Neural crest cell (in vitro differentiated cells): ENCODE measurements at places on chromosomes 6 and 20. TPM values are rescaled to one million over a fixed set of nuclear protein-coding genes. Genes with fewer than 3 reads are reported as not detected.

DNA sequence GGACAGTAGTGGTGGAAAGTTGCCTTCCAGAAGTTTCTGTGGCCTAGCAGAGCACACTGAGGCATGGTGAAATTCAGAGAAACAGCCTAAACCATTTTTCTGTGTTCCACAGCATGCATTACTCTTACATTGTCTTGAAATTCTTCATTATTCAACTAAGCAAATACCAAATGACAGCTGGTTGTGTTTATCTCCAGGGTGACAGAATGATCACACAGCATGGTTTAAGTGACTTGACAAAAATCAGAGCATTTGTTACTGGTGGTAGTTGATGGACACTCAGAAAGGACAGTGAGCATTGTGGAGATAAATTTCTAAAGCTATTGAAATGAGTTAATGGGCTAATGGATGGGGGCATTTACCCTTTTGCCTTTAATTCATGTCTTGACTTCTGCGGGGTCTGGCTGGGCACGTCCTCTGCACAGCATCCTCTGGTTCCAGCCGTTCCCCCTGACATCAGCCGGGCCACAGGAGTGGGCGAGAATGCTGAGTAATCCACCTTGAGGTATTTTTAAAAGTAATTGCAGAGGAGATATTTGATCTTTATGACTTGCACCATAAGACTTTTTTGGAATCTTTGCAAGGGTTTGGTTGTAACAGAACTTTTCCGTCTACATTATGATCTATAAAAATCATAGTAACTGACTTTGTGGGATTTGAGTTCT, 78.9 kb upstream of the SCP2D1 start:
- H3K27ac ChIP-seq = no peak overlapping the region
- H3K4me1 ChIP-seq = peaks cover 12% of the 10 kb centered on the region
- no peak for DNase-seq
- no peaks in the 10 kb centered on the region for H3K36me3 ChIP-seq

- no peak for DNase-seq
- H3K27ac ChIP-seq = no peak overlapping the region
- peaks cover 19% of the 10 kb centered on the region for H3K4me1 ChIP-seq
- H3K27me3 ChIP-seq = no peaks in the 10 kb centered on the region
These were observed 188.0 kb downstream of the ARHGAP18 start for GRCh38 chr6:129521946-129522345.

- H3K27ac ChIP-seq = peak overlapping the region; percentile 99
- H3K36me3 ChIP-seq = no peaks in the 10 kb centered on the region
- peak; percentile 12 for DNase-seq
These were observed 351.2 kb downstream of the CDC5L start for GRCh38 chr6:44738601-44739146.

DNA sequence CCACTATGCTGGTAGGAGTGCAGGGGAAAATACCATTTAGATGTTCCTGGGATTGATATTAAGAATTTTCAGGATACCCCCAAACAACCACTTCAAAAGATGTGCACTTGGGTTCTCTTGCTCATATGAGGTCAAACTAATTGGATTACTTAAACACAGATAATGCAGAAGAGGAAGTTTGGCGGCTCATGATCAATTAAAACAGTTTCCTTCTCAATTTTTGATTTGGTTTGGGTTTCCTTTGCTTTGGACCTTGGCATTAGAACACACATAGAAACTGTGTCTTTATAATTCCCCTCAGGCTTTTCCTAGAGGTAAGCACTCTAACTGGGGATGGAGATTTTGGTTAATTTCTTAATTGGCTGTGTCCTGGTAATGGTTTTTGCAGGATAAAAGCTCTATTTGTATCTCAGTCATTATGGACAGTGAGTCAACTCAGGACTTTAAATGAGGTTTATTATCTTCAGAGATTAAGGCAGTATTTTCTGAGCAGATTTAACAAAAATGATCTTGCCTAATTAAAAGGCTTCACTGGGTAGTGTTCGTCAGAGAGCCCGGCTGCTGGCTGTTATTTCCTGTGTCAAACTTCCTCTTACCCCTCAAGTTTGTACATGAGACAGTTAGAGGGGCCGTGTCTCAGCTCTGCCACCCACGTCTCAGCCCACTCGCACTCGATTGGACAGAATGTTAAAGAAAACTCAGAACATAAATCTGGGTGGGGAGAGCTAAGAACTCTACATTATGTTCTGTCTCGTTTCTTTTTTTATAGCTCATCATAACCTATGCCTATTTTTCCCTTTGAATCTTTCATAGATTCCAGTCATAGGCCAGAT, 50.3 kb upstream of the PREP start:
- DNase-seq = no peak
- peak overlapping the region; percentile 65 for H3K27ac ChIP-seq
- H3K4me1 ChIP-seq = peaks cover 50% of the 10 kb centered on the region
- H3K4me3 ChIP-seq = peak overlapping the region; percentile 34
- no peaks in the 10 kb centered on the region for H3K27me3 ChIP-seq
- no peaks in the 10 kb centered on the region for H3K36me3 ChIP-seq

GRCh38 chr20:47782076-47782475, 3.2 kb downstream of the SULF2 start:
- H3K27ac ChIP-seq = no peak overlapping the region
- no peak for DNase-seq
- H3K4me1 ChIP-seq = peaks cover 37% of the 10 kb centered on the region

- no peak overlapping the region for H3K27ac ChIP-seq
- no peaks in the 10 kb centered on the region for H3K27me3 ChIP-seq
- H3K36me3 ChIP-seq = peaks cover 3% of the 10 kb centered on the region
- H3K4me3 ChIP-seq = peak overlapping the region; percentile 34
- peaks cover 17% of the 10 kb centered on the region for H3K4me1 ChIP-seq
- no peak for DNase-seq
These were observed 1.0 kb upstream of the HFE start for GRCh38 chr6:26086211-26086610.

DNA sequence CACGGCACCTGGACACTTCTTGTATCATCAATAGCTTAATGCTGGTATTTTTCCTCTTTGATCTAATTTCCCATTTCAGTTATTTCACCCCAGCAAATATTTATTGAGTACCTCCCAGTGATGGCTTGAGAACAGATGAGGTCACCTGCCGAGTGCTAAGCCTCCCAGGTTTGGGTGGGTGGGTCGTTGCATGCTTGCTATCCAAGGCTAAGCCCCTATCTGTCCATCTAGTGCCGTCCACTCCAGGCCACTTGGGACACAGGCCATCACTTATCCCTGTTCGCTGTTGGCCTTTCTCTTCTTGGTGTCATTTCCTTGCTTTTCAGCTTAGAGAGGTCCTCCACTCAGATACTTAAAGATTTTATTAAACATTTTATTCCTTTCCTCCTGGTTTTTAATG, 10.8 kb upstream of the NNAT start:
- H3K27ac ChIP-seq = no peak overlapping the region
- no peaks in the 10 kb centered on the region for H3K27me3 ChIP-seq
- H3K36me3 ChIP-seq = peaks cover 14% of the 10 kb centered on the region
- no peak for DNase-seq
- no peak overlapping the region for H3K4me3 ChIP-seq

DNA sequence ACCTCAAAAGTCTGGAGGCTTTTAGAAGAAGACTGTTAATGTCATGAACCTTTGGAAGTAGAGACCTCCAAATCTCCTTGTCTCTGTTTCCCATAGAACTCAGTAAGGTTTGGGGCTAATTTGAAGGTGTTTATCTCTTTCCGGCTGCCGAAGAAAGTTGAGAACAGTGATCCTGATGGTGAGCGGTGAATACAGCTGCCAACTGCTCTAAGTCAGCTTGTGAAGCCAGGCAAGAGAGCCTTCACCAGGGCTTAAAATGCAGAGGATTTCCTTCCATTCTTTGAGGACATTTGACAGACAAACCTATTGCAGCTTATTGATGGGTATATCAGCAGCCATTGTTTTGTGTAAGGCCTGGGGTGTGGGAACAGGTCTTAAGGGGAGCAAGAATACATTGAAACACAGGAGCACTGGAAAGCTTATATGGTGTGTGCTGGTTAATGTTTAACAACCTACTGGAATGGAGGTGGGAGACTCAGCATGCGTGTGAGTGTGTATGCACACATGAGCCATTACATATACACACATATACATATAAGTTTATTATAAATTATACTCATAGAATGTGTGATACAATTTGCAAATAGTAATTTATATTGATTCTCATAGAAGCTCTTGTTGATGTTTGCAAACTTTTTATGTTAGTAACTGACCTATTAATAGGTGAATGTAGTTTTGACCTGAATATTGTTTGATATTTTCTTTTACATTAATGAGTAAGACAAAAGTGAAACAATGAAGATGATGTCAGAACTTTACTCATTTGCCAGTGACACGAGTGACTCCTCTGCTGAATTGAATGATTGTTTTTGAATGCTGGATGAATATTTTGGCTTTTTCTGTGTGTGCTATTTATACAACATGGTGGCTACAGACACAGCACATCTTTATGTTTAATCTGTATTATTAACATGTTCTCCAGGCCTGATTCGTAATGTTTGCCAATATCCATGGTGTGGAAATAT, 18.1 kb downstream of the PLEKHG1 start:
- H3K27ac ChIP-seq = no peak overlapping the region
- no peak overlapping the region for H3K4me3 ChIP-seq
- peaks cover 25% of the 10 kb centered on the region for H3K4me1 ChIP-seq
- peaks cover 3% of the 10 kb centered on the region for H3K36me3 ChIP-seq
- DNase-seq = no peak

- no peak overlapping the region for H3K27ac ChIP-seq
- no peak for DNase-seq
- H3K4me3 ChIP-seq = no peak overlapping the region
- H3K4me1 ChIP-seq = peaks cover 11% of the 10 kb centered on the region
- peaks cover 2% of the 10 kb centered on the region for H3K27me3 ChIP-seq
These were observed 14.0 kb upstream of the BTN3A2 start for GRCh38 chr6:26350858-26351543.

GRCh38 chr6:21731411-21732031, 138.0 kb downstream of the SOX4 start:
- DNase-seq = no peak
- peaks cover 51% of the 10 kb centered on the region for H3K4me1 ChIP-seq
- no peak overlapping the region for H3K4me3 ChIP-seq
- H3K27me3 ChIP-seq = no peaks in the 10 kb centered on the region
- no peak overlapping the region for H3K27ac ChIP-seq
- H3K36me3 ChIP-seq = no peaks in the 10 kb centered on the region

The GRM1 gene
- total RNA-seq = 0.20 and 0.63 TPM in 2 replicates

The HLA-DOA gene
- 1.7 and 2.8 TPM in 2 replicates for total RNA-seq

The CALHM6 gene
- total RNA-seq = 1.3 and 4.6 TPM in 2 replicates

The C6orf58 gene
- total RNA-seq = 0.82 TPM in 1 of 2 replicates, not detected in the other

The SRMS gene
- not detected in 2 replicates for total RNA-seq

The HTR1E gene
- total RNA-seq = not detected in 2 replicates

The CNBD2 gene
- total RNA-seq = 5.6 and 7.4 TPM in 2 replicates

The TMC2 gene
- not detected in 2 replicates for total RNA-seq

The RBPJL gene
- total RNA-seq = not detected in 2 replicates
